ENCODE measurements at places on chromosomes 12 and 14.

DNA sequence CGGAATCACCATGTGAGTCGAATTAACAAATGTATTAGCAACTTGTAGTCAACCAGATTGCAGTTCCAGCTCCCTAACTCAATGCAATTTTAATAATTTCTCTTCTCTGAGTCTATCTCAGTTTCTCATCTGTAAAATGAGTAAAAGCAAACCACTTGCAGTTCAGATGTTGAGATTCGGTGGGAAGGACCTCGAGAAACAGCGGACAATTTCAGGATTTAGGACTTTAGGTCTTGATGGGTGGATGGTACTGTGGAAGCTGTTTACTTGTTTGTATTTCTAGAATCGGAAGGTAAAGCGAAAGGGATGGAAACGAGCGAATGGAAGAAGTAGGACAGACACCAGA is 510 bp upstream of the TTC8 start:
- DNase-seq: no peak

DNA sequence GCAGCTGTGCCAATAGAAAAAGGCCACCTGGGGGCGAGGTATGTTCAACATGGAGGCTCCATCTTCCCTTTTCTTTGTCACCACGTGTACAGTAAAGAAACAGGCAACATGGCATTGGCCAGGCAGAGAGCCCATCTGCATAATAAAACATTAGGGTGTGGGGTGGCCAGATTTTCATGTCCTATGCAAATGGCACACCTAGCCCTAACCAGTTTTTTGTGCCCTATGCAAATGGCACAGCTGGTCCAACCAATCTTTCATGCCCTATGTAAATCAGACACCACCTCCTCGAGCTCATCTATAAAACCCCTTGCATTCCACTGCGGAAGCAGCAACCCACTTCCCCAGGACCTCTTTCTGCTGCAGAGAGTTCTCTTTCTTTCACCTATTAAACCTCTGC is 149.1 kb upstream of the RGS6 start:
- DNase-seq: no peak

GRCh38 chr14:90507428-90507827 is 110.6 kb downstream of the CALM1 start:
- DNase-seq: no peak

GRCh38 chr14:51638071-51638944 is 13.4 kb upstream of the FRMD6 start:
- no peak for DNase-seq

- peak; percentile 98 for DNase-seq
Measured at GRCh38 chr12:103680591-103681141, 93.6 kb downstream of the STAB2 start.

All from NCI-H2171 treated with DMSO at 0.1 percent for 48 hours (cell line).